ENCODE measurements at places on chromosomes 5 and 9.

GRCh38 chr5:63263411-63263810 lies 684.8 kb downstream of the LRRC70 start:
- no peak for DNase-seq

DNA sequence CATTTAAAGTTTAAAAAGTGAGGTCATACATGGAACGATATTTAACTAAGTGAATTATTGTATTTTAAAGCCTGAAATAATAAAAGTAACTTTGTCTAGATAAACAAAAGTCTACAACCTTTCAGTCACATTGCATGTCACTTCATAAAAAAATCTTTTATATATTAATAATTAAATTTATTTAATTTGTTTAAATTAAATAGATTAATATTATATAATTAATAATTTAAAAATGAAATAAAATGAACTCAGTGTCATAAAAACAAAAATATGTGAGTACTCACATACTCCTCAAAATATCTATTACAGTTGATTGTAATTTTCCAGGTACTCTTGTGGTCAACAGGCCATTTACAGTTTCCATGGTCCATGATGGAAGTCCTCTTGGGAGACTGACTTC lies 11.2 kb downstream of the GABRG2 start:
- no peak for DNase-seq

- DNase-seq: peak; percentile 30
Measured at GRCh38 chr9:137740312-137740711, 121.5 kb downstream of the EHMT1 start.

GRCh38 chr5:150500328-150500841 lies 7.5 kb upstream of the NDST1 start:
- DNase-seq: no peak

DNA sequence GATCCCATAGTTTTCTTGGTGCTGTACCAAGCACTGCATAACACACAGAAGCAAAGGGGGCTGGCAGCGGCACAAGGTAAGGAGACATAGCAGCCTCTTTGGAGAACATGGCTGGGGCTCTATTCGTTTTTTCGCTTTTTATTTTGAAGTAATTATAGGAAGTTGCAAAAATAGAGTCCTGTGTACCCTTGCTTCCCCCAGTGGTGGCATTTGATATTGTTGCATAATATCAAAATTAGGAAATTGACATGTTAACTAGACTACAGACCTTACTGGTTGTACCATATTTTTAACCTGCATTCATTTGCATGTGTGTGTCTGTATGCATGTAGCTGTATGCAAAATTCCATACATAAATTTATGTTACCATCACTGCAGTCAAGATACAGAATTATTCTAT lies 6.6 kb upstream of the UBQLN1 start:
- DNase-seq: peak; percentile 39

DNA sequence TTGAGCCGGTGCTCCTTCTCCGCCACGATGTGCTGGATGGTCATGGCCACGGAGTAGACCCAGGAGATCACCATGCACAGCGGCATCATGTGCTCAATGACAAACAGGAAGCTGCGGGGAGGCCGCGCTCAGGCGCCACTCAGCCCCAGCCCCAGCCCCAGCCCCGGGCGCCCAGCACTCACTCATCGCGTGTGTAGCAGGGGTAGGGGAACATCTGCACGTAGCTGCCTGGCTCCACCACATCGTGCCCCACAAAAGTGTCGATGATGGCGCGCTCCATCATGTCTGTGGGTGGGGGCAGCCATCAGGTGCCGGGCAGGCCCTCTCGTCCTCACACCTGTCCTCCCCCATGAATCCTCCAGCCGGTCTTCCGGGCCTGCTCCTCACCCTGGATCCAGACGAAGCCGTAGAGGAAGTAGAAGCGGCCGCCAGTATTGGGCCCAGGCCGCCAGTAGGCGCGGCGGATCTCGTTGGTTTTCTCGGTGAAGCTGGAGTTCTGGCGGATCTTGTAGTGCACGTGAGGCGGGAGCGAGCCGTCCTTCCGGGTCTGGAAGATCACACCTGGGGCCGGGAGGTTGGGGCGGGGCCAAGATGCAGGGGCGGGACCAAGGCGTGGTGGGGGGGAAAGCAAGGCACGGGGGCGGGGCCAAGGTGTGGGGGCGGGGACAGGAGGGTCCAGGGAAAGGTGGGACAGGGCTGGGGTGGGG lies 10.1 kb downstream of the ABCA2 start:
- no peak for DNase-seq

DNA sequence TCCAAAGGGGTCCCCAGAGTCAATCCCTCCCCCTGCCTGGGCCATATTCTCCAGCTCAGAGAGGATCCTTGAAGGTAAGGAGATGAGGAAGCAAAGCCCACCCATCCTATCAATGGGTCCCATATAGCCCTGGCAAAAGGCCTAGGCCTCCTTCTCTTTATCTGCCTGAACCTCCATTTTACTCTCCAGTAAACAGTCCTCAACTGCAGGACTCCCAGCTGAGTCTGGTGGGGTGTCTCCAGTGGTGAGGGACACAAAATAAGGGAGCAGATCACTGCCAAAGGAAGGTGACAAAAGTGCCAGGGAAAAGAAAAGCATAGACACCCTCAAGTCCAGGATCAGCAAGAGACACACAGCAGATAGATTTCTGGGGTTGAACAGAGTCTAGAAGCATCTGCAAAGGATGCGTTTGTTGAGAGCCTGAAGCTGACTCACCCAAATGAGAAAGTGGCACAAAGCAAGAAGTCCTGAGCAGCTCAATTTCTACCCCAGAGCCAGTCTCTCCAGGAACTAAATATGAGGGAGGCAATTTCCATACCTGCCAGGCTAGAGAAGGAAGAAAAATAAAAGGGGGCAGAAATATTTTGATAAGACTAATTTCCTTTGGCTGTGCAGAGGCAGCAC lies 2.7 kb upstream of the EBF1 start:
- no peak for DNase-seq

- no peak for DNase-seq
Measured at GRCh38 chr9:134758949-134759607, 117.5 kb downstream of the COL5A1 start.

DNA sequence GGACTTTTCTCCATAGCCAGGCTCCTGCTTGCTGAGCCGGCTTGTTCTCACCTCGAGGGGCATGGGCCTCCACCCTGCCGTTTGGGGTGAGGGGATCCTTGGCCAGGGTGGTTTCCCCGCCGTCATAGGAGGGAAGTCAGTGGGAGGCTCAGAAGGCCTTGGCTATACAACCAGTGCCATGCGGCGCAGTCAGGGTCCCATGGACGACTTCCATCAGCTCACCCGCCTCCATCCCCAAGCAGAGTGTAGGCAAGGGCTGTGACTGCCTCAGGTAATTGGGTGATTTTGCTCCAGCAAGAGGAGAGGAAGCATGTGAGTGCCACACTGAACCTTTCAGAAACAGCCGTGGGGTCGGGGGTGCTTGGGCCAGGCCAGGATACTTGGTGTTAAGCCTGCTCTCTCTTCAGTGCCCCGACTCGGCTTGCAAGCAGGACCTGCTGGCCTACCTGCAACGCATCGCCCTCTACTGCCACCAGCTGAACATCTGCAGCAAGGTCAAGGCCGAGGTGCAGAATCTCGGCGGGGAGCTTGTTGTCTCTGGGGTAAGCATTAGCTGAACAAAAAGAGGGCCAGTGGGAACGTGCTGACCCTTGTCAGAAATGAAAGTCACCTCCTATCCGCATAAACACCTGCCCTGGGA lies 57.2 kb upstream of the LRRTM2 start:
- no peak for DNase-seq

DNA sequence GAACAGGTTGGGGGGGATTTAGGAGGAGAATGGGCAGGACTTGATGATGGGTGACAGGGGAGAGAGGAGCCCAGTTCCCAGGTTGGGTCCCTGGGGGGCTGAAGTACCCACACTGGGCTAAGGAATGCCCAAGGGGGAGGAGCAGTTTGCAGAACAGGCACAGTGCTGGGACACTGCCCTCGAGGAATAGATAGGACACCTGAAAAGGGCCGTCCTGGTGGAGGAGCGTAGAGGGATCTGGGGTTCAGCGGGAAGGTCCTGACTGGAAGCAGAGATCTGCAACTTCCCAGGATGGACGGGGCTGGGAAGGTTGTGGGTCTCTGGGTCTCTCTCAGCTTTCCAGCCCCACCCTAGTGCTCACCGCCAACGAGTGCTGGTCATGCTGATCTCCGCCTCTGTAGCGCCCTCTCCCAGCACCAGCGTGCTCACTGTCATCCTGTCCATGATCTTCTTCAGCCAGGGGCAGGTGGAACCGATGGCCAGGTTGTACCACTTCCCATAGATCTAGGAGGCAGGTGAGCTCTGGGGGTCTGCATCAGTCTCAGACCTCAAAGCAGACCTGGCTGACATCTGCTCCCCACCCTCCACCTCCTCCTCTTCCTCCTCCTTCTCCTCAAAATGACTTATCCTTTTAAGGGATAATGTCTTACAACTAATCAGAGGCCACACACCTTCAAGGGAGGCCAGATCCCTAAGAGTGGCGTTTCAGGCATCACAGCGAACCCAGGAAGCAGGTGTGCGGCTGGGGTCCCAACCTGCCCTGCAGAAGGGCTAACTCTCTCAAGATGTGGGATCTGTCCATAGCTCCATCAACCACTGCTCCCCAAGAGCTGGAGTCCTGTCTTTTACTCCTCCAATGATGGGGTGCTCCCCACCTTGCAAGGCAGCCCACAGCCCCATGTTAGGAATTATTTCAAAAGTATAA lies 1.6 kb downstream of the AMBP start:
- no peak for DNase-seq

GRCh38 chr5:91562922-91563321 lies 179.8 kb upstream of the ARRDC3 start:
- DNase-seq: no peak

GRCh38 chr9:15333376-15333881 lies 26.4 kb upstream of the TTC39B start:
- peak; percentile 4 for DNase-seq

DNA sequence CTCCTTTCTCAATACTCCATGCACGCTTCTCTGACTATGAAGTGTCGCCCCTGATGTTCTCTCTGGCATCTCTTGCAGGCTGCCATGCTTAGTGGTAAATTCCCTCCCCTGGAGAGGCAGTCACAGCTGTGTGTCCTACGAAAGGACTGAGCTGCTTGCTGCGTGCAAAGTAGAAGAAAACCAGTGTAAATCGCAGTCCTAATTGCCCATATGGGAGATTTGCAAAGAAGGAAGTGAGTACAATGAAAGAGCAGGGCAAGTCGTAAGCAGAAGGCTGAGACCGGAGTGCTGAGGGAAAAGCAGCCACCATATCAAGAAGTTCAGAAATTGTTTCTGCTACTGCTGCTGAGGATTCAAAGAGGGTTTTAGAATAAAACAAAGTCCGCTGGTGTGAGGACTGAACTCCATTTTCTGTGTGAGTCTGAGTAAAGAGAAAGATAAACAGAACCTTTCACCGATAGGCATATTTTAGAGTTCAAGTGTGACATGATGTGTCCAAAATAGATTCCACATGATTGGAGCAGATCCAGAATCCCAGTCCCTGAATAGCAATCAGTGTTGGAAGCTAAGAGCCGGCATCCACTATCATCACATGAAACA lies 507.8 kb upstream of the MPDZ start:
- peak; percentile 89 for DNase-seq

DNA sequence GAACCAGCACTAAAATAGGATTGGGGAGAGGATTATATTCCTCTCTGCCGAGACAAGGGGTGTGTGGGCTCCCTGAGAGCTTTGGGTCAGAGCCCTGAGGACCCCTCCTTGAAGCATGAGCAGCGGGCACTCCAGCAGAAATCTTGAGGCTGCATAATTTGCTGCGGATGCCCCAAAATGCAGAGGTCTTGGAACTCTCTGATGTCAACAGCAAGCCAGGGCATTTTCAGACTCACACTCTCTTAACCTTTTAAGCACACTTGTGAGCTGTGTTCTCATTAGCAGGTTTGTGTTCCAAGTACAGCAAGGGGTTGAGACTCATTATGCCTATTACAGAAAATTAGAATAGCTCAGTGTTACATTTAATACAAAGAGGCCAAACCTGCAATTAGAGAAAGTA lies 513.0 kb upstream of the ADAMTS16 start:
- DNase-seq: no peak

DNA sequence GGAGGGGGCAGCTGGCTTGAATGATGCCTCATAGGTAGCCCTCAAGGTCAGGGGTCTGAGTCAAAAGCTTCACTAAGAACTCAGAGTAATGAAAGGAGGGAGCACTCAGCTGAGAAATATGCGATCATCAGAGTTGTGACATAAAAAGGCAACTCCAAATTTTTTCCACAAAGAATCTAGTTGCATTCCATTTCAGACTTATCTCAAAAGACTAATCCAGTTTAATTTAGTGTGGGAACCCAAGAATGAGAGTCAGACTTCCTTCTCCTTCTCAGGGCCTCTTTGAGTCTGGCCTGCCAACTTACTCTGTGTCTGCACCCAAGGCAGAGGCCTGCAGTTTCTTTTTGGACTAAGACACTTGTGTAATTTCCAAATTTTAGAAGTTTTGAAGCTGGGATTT lies 34.7 kb downstream of the GABRP start:
- no peak for DNase-seq

Data from lung microvascular endothelial cell (primary cell).